Fibroblast of skin of left biceps (primary cell): ENCODE measurements at places on chromosomes 11 and 22.

- DNase-seq, result no peak
Measured at GRCh38 chr22:44584256-44584902, 86.3 kb upstream of the RTL6 start.

DNA sequence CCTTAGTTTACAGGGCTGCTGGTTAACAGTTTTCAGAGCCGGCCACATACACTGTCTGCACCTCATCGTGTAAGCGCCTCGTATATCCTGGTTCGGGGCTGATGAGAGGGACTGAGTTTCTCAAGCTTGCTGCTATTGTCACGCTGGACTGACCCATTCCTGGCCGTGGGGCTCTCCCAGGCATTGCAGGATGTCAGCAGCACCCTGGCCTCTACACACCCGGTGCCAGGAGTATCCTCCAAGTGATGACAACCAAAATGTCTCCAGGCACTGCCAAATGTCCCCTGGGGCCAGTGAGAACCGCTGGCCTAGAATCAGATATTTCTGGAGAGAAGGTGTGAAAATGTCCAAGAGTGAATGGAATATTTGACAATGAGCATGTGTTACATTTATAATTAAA is 82.8 kb downstream of the ST3GAL4 start:
- DNase-seq, result no peak

GRCh38 chr11:125960771-125961170 is 14.9 kb downstream of the VSIG10L2 start:
- DNase-seq, result no peak

GRCh38 chr22:49102367-49102766 is 725.3 kb downstream of the BRD1 start:
- DNase-seq, result no peak

- DNase-seq, result no peak
Measured at GRCh38 chr11:3201112-3201581, 17.5 kb downstream of the MRGPRG start.

- no peak for DNase-seq
Measured at GRCh38 chr11:19959648-19960059, 200.6 kb downstream of the DBX1 start.

- no peak for DNase-seq
Measured at GRCh38 chr22:48754611-48755058, 1073.0 kb downstream of the BRD1 start.

GRCh38 chr11:134370526-134371435 is 39.0 kb downstream of the GLB1L2 start:
- no peak for DNase-seq

- no peak for DNase-seq
Measured at GRCh38 chr11:17328871-17329494, 22.6 kb upstream of the NCR3LG1 start.

- no peak for DNase-seq
Measured at GRCh38 chr22:44525941-44526778, 28.1 kb upstream of the RTL6 start.
